ENCODE measurements at places on chromosomes 13 and 19. TPM values are rescaled to one million over a fixed set of nuclear protein-coding genes. Genes with fewer than 3 reads are reported as not detected.

The ZNRF4 gene
- not detected for total RNA-seq

The TRAPPC2B gene
- 12.4 TPM for total RNA-seq

The CASP14 gene
- not detected for total RNA-seq

The TGFBR3L gene
- total RNA-seq, result not detected

The CLEC17A gene
- total RNA-seq, result not detected

The ZNF625 gene
- total RNA-seq, result 1.6 TPM

- DNase-seq, result no peak
These were observed 68.1 kb upstream of the SLC10A2 start for GRCh38 chr13:103134271-103134670.

DNA sequence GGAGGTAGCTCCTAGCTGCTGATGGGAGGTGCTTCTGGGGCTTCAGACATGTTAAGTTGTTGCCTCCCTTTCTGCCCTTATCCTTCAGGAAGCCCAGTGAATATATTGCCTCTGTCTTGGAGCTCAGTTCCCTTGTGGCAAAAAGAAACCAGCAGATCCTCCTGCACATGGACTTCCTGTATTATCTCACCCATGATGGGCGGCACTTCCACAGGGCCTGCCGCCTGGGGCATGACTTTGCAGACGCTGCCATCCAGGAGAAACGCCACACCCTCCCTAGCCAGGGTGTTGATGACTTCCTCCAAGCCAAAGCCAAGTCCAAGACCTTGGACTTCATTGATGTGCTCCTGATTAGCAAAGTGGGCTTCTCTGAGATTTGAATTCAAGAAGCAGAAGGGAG lies 6.0 kb upstream of the CYP4F12 start:
- DNase-seq, result no peak

GRCh38 chr19:58356766-58357480 lies 3.6 kb upstream of the A1BG start:
- DNase-seq, result no peak

DNA sequence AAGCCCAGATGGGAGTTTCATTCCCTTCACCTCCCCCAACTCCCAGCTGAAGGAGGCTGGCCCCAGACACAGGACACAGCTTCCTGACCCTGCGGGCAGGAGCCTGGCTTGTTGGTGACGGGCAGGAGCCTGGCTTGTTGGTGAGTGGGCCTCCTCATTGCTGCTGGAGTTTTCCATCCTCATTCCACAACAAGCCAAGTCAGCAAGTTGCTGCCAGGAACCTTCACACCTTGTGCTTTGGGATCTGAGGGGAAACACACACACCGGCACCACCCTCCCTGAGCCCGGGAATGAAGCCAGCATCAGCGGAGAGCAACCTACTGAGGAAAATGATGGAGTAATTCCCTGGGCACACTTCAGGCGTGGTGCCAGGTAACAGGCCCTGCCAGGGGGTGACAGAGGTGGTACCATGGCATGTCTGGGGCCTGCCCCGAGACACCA lies 74.9 kb downstream of the ALOX5AP start:
- no peak for DNase-seq

- DNase-seq, result no peak
These were observed 288.0 kb upstream of the SLITRK6 start for GRCh38 chr13:86087244-86087643.

- DNase-seq, result no peak
These were observed 34.3 kb downstream of the RASA3 start for GRCh38 chr13:114097893-114098688.

Measured in SK-MEL-5 (cell line).